ENCODE measurements at places on chromosomes 7 and 10. TPM values are rescaled to one million over a fixed set of nuclear protein-coding genes. Genes with fewer than 3 reads are reported as not detected.

- peak; percentile 81 for DNase-seq
Measured at GRCh38 chr7:138396251-138397070, 63.6 kb upstream of the TRIM24 start.

GRCh38 chr10:117159390-117159789, 21.3 kb upstream of the VAX1 start:
- DNase-seq: no peak

The PAX4 gene
- total RNA-seq: not detected

The LHFPL3 gene
- total RNA-seq: not detected

- DNase-seq: no peak
Measured at GRCh38 chr7:22863156-22863899, 40.7 kb upstream of the TOMM7 start.

DNA sequence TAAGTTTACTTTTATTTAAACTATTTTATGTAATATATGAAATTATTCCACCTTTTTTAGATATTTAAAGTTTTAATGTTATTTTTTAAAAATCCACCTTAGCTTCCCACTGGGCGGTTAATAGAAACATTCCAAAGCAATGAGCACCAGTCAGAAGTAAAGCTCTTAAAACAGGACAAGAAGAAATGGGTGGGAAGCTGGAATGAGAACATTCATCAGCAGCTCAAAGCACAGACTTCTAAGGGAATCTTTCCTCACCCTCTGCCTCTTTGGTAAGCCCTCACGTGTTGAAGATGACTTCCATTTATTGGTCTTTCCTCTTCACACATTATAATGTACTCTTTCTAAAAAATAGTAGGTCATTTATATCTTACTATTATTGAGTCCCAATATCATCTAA, 3.1 kb downstream of the AGMO start:
- no peak for DNase-seq

GRCh38 chr7:71348821-71349681, 217.1 kb downstream of the GALNT17 start:
- no peak for DNase-seq

The SUN3 gene
- 1.1 TPM for total RNA-seq

DNA sequence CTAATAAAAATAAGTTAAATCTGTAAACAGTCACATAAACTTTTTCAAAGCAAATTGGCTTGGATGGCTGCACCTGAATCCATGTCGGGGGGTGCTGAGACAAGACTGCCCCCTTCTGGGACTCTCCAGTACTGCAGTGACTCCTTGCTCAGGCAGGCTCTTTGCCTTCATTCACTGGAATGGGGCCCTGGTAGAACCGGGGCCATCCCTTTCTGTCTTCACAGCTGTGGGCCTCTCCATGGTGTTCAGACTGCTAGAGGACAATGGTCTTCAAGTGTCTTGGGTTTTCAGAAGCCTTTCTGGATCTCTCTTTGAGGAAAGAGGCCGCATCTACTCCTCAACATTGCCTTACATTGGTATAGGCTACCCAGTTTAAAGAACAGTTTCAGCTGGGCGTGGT, 16.1 kb upstream of the IMPDH1 start:
- peak; percentile 80 for DNase-seq

The MBL2 gene
- total RNA-seq: not detected

The TMEM176A gene
- 6.1 TPM for total RNA-seq

- no peak for DNase-seq
Measured at GRCh38 chr10:126160971-126161630, 227.2 kb downstream of the ADAM12 start.

All from Calu3 (cell line).